Neural progenitor cell (in vitro differentiated cells): ENCODE measurements at places on chromosomes 7 and 10. TPM values are rescaled to one million over a fixed set of nuclear protein-coding genes. Genes with fewer than 3 reads are reported as not detected.
A peak's percentile ranks its signal among the peaks of the same experiment; 100 is the strongest.

DNA sequence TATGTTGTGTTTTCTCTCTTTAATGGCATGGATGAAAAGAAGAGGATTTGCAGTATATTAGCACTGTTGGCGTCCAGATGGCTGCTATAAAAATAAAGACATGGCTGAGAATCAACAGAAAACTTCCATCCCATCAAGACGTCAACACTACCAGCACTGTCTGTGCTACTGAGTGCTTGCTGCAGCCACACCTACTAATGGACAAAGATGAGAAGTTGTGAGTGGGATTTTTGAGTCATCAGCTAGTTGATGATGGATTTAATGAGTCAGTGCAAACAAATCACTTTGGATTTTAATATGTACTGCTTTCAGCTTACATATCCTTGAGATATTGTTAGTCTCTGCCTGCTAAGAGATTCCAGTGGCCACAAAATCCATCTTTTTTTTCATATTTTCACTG lies 631.0 kb upstream of the ANKRD30A start:
- no peaks in the 10 kb centered on the region for H3K36me3 ChIP-seq
- H3K4me1 ChIP-seq = no peaks in the 10 kb centered on the region
- H3K4me3 ChIP-seq = no peak overlapping the region
- no peak for DNase-seq

- H3K27ac ChIP-seq = no peak overlapping the region
- no peaks in the 10 kb centered on the region for H3K36me3 ChIP-seq
- H3K4me3 ChIP-seq = peak overlapping the region; percentile 48
- peak; percentile 51 for DNase-seq
- H3K4me1 ChIP-seq = peaks cover 19% of the 10 kb centered on the region
Measured at GRCh38 chr7:78018641-78019446, 220.3 kb downstream of the PHTF2 start.

GRCh38 chr10:126373972-126374371 lies 14.3 kb downstream of the ADAM12 start:
- H3K36me3 ChIP-seq = peaks cover 6% of the 10 kb centered on the region
- H3K27ac ChIP-seq = no peak overlapping the region
- peaks cover 10% of the 10 kb centered on the region for H3K4me1 ChIP-seq

GRCh38 chr7:71488308-71488707 lies 356.4 kb downstream of the GALNT17 start:
- no peaks in the 10 kb centered on the region for H3K36me3 ChIP-seq
- no peak overlapping the region for H3K4me3 ChIP-seq
- H3K27me3 ChIP-seq = no peaks in the 10 kb centered on the region

The SFRP5 gene
- total RNA-seq = not detected in 2 replicates

The CACNA2D1 gene
- total RNA-seq = 1.5 and 1.8 TPM in 2 replicates

The PLA2G12B gene
- total RNA-seq = 0.12 TPM in 1 of 2 replicates, not detected in the other
